HuH-7 (cell line): ENCODE measurements at places on chromosomes 16 and 17.
A peak's percentile ranks its signal among the peaks of the same experiment; 100 is the strongest.

- no peak for DNase-seq
Measured at GRCh38 chr16:62711797-62712196, 675.6 kb upstream of the CDH8 start.

DNA sequence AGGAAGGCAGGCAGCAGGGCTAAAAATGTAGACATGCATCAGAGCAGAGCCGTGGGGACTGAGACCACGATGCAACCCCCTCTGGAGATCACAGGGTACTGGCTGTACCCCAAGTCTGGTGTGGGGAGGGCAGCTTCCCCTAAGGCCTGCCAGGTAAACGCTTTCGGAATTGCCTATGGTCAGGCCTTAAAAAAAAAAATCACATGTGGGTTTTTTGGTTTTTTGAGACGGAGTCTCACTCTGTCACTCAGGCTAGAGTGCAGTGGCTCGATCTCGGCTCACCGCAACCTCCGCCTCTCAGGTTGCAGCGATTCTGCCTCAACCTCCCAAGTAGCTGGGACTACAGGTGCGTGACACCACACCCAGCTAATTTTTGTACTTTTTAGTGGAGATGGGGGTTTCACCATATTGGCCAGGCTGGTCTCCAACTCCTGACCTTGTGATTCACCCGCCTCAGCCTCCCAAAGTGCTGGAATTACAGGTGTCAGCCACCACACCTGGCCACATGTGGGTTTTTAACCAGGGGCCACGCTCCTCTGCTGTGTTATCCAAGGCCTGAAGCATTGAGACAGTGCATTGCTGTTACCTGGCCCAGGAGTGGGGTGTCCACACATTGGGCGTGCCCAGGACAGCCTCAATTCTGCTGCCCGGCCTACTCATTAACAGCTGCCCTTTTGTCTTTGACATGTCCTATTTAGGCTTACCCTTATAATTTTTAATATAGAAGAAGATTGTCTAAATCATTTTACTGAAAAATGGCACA, 50.4 kb downstream of the LITAF start:
- DNase-seq = no peak

DNA sequence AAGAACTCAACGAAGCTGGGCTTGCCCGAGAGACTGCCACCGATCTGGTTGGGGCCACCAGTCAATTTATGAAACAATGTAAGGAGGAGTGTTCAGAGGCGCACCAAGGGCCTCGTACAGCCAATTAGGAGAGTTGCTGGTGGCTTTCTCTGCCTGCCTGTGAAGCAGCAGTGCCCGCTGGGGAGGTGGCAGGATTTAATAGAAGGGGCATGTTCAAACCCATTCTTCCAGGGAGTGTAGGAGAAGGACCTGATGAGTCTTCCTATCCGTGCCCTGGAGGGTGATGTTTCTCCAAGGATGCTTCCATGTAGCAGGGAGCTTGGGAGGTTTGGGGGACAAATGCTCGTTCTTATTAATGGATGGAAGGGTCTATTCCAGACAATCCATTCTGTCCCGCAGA, 178.4 kb downstream of the CCDC182 start:
- DNase-seq = no peak

- peak; percentile 15 for DNase-seq
Measured at GRCh38 chr17:11986942-11987329, 10.3 kb downstream of the ZNF18 start.

DNA sequence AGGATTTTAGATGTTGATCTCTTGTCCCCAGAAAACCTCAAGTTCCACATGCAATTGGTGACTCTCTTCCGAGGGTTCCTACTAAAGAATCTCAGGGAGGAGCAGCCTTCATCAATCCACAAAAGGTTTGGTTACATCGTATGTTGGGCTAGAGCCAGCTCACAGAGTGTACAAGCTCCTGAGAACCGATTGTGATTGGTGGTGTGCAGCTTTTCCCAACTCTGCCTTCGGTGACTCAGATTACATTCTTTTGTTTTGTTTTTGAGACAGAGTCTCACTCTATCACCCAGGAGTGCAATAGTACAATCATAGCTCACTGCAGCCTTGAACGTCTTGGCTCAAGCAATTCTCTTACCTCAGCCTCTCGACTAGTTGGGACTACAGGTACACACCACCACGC, 172.4 kb downstream of the PMP22 start:
- no peak for DNase-seq

GRCh38 chr16:88650749-88651275, at the start of gene CYBA:
Gene CYBA (minus strand): TSS chr16:88651053. CDS start chr16:88651013, 40 bp downstream.
- peak; percentile 98 for DNase-seq

GRCh38 chr16:75239542-75240122, 11.8 kb downstream of the BCAR1 start:
- DNase-seq = no peak

DNA sequence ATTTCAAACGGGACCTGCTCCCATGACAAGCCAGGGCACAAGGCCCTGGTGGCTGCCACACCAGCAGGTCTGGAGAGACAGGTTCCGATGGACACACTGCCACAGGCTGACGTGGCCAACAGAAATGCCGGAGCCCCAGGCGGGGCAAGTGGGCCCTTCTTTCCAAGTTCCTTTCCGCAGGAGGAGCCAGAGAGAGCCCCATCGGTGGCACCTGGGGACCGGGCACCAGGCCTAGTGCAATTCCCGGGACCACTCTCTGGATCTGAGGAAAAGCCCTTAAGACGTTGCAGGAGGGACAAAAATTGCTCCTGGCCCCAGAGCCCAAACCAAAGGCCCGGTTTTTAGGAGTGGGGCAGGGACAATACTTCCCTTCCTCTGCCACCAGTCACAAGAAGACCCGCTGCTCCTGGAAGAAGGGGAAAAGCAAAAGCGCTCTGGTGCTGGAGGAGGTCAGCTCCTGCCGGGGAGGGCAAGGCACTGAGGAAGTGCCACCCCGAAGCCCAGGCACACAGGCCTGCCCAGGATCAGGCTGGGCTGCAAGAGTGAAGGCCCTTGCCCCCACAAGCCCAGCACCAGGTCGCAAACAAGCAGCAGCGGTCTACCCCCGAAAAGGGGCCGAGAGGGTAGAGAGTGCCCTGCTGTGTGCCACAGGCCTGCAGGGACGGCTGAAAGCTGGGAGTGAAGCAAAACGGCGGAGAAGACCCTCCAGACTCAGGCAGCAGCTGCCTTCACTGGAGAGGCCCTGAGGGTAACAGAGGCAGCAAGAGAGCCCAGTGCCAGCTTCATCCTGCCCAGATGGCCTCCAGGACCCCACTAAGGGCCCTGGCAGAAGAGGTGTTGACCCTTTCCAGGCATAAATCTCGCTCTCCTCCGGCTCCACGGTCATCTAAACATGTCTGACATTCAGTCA, 29.1 kb downstream of the MAP1LC3B start:
- no peak for DNase-seq

GRCh38 chr16:85211271-85211801, 99.1 kb upstream of the CIBAR2 start:
- DNase-seq = no peak

DNA sequence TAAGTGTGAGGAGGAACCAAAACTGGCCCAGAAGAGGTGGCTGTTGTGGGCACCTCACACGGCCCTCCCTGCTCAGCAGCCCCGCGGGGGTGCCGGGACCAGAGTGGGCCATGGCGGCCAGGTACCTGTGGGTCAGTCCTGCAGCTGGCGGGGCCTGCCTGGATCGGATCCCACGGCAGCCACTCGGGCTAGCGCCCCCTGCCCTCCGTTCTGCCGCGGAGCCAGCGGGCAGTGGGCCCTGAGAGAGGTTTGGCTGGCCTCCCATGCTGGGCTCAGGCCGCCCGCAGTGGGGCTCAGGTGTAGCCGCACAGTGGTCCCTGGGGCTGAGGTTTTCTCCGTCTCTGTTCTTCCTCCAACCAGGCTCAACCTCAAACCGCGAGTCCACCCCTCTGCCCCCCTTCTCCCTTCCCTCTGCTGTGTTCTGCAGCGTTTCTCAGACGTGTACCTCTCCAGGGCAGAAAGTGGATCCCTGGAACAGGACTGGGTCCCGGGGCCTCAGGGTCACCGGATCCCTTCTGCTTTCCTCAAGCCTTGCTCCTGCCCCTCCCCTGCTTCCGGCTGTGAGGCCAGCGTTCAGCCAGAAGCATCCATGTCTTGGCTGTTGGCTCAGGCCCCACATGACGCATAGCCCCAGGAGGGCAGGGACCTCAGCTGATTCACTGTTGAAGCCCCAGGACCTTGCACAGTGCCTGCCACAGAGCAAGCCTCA, 28.6 kb upstream of the ITGA3 start:
- DNase-seq = no peak

- no peak for DNase-seq
Measured at GRCh38 chr17:4942760-4943508, 2.9 kb downstream of the RNF167 start.

- peak; percentile 83 for DNase-seq
Measured at GRCh38 chr17:68511671-68512246, 471 bp upstream of the PRKAR1A start.

GRCh38 chr17:27491713-27492190, 35.5 kb downstream of the KSR1 start:
- no peak for DNase-seq

- no peak for DNase-seq
Measured at GRCh38 chr17:11803231-11803969, 193.9 kb downstream of the ZNF18 start.

- DNase-seq = no peak
Measured at GRCh38 chr17:1650731-1651558, 1.3 kb upstream of the RILP start.

DNA sequence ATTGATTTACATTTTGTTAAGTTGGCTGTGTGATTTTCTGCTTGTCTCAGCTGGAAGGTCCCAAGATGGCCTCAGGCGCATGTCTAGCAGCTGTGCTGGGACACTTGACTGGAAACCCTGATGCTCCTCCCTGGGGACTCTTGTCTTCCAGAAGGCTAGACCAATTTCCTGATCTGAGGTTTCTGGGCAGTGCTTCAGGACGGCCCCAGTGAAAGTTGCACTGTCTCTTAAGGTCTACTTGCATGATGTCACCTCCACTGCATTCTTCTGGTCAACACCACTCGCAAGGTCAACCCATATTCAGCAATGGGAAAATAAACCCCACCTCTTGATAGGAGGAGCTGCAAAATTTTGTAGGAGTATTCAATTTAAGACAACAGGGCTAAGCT, 116.0 kb downstream of the SALL1 start:
- DNase-seq = no peak

DNA sequence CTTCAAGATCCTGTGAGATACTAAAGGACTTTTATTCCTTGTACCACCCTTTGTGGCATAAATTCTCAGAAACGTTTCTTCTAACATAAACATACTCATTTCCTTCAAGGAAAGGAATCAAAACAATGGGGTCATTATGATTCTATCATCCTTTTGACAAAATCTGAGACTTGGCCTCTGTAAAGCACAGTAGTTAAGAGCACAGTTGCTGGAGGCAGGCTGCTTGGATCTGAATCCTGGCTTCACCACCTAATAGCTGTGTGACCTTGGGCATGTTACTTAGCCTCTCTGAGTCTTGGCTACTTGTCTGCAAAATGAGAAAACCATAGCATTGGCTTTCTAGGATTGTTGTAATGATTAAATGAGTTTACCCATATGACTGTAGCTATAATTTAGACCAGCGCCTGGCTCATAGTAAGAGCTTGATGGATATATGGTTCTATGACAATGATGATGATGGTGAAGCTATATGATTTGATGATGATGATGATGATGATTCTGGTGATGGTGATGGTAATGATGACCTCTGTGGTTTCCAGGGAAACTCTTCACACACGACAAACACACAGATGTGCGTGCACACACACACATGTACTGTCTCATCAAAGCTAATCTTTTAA, 6.1 kb upstream of the KRT31 start:
- DNase-seq = no peak

DNA sequence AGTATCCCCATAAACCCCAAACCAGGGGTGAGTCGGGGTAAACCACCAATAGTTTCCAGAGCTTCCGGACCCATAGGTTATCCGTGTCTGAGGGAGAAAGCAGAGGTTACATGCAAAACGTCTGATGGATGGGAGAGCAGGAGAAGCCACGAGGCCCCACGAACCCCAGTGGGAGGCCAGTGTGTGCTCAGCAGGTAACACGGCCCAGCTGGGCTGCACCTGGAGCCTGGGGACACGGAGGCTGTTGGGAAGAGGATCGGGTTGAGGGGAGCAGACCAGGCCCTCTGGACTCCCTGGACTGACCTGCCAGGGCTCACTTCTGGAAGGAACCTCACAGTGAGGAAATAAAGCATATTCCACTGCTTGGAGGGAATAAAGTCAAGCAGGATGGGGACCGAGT, 78.1 kb downstream of the SEC14L1 start:
- DNase-seq = no peak

GRCh38 chr16:23960081-23960885, 124.5 kb downstream of the PRKCB start:
- no peak for DNase-seq

GRCh38 chr17:46890638-46891037, 32.3 kb upstream of the GOSR2 start:
- DNase-seq = no peak

DNA sequence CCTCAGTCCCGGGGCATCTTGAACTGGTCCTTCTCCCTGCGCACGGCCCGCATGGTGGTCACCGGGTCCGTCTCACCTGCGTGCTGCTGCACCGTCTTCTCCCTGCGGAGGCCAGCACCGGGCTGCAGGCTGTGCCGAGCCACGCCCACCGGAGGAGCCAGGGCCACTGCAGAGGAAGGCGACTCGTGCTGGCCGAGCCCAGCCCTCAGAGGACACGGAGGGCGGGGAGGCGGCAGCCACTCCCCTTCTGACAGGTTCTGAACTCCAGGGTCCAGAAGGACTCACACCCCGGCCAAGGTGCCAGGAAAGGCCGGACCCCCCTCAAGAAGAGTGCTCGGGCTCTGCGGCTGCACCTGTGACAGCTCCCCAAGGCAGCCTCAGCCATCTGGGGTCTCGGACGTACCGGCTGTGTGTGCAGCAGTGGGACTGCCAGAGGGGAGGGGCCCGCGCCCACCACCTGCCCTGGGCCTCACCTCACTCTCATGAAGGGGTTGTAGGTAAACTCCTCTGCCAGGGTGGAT, 15.8 kb upstream of the IGFALS start:
- DNase-seq = no peak

GRCh38 chr16:25052530-25052929, 37.4 kb upstream of the ARHGAP17 start:
- DNase-seq = no peak

DNA sequence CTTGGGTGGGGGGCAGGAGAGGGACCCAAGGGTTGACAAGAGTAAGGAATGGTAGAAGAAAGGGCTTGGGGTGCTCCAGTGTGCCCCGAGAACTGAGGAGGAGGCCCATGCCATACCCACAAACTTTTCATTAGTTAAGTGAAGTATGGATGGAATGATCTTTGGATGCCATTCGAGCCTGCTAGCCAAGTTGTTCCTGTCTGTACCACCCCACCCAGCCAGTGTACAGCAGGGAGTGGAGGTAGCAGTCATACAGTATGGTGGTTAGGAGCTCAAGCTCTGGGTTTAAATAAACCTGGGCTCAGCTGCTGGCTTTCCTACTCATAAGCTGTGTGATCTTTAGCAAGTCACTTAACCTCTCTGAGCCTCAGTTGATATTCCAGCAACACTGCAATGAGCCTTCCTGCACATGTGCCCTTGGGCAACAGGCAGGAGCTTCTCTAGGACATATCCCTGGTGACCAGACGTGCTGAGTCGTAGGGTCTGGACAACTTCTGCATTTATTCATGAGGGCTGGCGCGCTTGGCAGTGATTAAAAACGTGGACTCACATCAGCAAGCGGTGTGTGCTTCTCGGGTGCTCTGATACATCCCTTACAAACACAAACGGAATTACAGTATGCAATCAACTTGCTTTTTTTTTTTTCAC, 22.9 kb downstream of the ITPRIPL2 start:
- no peak for DNase-seq

- no peak for DNase-seq
Measured at GRCh38 chr17:82528484-82529265, 9.1 kb downstream of the FOXK2 start.

GRCh38 chr17:40157973-40158372, 17.6 kb downstream of the CASC3 start:
- DNase-seq = no peak
